ENCODE measurements at places on chromosomes 16 and 17.

- DNase-seq: no peak
These were observed 4.5 kb downstream of the CBX8 start for GRCh38 chr17:79792341-79792871.

DNA sequence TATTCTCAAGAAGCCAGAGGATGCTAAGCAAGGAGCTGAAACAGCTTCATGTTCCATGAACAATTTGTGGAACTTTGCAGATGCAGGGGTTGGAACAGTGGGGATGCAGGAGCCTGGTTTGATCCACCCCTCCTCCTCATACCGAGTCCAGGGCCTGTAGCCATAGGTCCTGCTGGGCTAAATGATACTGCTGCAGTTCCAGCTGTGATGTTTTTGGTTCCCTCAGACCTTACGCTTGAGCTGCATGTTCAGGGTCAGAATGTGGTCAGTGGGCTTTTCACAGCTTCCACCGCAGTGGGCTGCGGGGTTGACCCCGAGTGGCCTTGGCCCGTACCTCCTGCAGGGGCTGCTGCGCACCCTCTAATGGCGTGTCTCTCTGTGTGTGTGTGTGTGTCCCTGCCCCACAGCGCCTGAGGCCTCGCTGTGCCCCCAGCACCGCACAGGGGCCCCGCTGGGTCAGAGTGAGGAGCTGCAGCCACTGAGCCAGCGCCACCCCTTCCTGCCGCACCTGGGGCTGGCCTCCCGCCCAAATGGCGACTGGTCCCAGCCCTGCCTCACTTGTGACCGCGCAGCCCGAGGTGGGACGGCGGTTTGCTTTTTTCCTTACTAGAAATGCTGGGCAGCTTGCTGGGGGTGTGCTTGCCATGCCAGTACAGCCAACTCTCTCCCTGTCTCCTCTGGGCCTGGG, 48.2 kb downstream of the EPN2 start:
- DNase-seq: no peak

DNA sequence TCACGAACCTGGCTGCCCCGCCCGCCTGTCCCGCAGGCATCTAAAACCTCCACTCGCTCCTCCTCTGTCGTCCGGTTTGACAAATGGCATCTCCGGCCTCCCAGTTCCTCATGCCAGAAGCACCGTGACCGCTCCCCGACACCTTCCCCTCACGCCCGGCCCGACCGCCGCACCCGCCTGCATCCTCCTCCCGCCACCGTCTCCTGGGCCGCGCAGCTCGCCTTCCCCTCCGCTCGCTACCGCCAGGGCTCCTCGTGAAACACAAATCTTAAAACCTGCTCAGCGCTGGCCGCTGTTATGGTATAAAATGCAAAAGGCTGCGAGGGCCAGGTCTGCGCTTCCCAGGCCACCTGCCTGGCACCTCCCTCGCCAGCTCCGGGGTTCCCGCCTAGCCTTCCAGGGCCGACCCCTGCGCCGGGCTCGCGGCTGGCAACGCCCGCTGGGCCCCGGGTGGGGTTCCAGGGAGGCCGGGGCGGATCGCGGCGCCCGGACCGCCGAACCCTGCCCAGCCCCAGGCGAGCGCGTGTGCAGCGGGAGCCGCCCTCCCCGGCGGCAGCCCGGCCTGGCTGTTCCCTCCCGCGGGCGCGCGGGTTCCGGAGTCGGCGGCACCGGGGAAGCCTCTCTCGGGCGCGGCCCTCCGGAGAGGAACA, 488 bp downstream of the SPSB3 start:
- DNase-seq: no peak

GRCh38 chr17:40859536-40859935, 7.5 kb downstream of the KRT12 start:
- DNase-seq: no peak

GRCh38 chr17:62781356-62781755, 26.8 kb downstream of the MARCHF10 start:
- DNase-seq: no peak

DNA sequence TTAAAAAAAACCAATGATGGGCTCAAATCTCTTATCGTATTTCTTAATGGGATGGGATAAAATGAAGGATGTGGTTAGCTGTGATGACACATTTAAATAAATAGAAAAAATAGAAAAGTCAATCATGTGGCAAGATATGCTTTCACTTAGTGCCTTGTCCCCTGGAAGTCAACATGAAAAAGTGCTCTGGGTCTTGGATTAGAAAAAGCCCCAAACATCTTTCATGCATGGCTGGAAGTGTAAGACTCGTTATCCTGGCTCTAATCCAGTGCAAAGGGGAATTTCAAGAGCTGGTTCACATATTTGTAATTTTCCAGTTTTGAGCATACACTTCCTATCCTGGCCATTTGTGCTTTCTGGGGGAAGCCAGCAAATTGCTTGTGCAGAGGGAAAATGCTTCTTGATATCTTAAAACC, 160.9 kb downstream of the MAP2K6 start:
- DNase-seq: no peak

DNA sequence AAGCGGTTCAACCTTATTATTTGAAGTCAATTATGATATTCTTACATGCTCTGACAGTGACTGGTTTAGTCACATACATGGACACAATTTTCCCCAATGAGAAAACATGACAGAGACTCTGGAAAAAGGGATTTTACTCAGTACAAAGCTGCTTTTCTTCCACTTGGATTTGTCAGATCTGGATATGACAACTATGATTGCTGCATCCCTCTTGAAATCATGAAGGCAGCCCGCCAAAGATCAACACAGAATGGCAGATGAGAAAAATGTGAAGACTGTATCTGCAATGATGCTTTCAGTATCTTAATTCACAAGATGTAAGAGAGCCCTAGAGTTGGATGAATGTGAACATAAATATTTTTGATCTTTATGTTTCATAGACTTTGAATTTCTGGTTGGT, 439.6 kb downstream of the CDH8 start:
- no peak for DNase-seq

DNA sequence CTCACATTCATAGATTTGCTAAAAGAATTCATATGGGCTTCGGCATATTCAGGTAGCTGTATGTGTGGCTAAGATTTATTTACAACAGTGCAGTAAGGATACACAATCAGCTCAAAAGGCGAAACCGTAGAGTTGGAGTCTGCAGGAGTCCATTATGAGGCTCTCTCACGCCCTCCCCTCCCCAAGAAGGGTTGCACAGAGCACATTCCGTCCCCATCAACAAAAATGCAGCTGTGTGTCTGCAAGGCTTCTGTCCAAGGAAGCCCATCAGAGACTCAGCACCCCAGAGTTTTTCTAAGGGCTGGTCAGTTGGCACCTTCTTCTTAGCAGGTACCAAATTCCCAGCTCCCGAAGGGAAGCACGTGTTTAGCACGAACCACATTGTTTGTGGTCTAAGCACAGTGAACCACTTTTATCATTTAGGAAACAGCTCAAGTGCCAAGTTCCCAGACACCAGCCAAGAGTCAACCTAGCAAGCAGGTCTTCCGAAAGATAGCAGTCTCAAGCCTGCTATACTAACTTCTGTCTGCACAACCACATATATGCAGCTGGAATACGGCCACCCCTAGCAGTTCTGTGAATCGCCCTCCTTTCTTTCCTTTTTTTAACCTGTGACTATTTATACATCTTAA, 28.5 kb upstream of the MEAK7 start:
- no peak for DNase-seq

- no peak for DNase-seq
These were observed 74.2 kb downstream of the BCAS3 start for GRCh38 chr17:60751884-60752283.

GRCh38 chr17:12667299-12667958, 1.7 kb downstream of the MYOCD start:
- DNase-seq: no peak

DNA sequence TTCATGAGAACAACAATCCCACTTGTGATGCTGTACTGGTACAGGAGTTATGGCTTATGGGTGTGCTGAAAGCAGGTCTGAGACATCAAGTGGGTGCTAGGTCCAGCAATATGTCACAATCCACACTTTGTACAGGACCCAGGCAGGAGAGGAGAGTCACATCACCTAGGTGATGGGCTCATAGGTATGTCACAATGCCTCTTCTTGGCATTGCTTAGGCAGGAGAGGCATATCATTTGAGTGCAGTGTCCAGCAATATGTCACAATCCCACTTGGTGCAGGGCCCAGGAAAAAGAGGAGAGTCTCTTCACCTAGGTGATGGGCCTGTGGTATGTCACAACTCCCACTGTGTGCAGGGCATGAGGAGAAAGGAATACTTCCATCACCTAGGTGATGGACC, 2110.0 kb downstream of the TP53TG3F start:
- DNase-seq: no peak

DNA sequence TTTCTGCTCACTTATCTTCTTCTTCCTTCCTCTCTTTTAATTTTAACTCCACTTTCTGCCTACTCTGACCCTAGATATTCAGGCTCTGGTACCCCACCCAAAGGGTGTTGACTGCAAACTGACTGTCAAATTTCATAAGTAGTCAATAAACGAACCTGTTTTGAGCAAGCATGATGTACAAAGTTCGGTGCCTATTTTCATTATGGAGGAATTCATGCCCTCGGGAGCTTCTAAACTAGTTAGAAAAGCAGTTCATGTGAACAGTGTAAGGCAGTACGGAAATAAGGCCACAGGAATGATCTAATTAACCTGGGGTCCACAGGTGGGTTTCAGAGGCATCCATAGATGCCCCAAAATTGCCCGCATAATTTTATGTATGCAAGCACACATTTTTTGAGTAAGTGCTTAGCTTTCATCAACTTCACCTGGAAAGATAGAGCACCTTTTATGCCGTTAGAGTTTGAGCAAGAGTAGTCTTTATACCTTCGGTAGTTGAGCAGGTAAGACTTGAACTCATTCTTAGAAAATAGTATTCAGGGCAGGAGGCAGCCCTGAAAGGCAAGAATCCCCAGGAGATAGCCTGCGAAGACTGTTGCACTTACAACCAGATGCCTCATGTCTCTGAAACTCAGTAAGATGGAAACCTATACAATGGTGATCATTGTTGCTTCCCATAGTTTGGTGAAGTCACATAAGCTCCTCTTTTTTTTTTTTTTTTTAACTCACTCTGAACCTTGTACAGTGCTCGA, 36.6 kb upstream of the TBX2 start:
- DNase-seq: no peak
